ENCODE measurements at places on chromosomes 12 and 14.

DNA sequence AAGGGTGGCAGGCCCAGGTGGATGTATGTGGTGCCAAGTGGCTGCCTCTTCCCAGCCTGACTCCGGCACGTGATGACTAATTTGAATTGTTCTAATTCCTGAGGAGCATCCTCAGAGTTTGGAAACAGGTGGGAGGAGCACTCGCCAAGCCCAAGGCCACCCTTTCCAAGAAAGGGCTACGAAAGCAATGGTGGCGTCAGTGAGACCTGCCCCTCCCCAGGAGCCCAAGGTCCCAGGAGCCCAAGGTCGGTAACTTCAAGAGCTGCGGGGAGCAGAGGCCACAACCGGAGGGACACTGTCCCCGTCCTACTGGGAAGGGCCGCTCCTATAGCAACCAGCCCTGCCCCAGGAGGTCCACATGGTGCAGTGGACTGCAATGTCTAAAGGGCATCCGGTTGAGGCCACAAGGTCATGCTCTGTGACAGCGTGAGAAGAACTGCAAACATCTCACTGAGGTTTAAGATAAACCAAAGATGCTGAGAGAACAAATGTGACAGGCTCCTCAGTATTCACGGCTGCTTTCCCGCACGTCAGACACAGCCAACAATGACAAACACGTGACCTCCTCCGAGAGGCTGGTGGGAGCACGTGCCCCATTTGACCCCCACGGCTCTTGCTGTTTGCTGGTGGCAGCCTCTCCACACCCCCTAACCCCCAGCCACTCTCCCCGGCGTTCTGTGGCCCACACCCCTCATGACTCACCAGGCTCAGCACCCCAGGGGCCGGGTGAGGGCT is 79.6 kb downstream of the ITPK1 start:
- H3K4me3 ChIP-seq = no peak overlapping the region
- H3K36me3 ChIP-seq = no peaks in the 10 kb centered on the region
- no peak for DNase-seq
- H3K4me1 ChIP-seq = peaks cover 63% of the 10 kb centered on the region
- H3K27me3 ChIP-seq = no peaks in the 10 kb centered on the region

DNA sequence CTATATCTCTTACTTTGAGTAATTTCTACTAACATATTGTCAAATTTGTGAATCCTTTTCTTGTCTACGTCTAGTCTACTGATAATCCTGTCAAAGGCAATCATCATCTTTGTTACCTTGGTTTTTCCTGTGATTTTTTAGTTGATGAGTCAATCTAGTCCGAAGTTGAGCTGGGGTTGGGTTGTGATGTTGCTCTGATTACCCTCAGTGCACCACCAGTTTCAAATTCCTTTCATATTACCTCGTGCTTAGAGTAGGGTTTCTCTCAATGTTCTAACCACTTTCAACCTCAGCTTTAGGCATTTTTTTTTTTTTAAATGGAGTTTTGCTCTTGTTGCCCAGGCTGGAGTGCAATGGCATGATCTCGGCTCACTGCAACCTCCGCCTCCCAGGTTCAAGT is 186.8 kb downstream of the BTG1 start:
- H3K4me1 ChIP-seq = no peaks in the 10 kb centered on the region
- no peaks in the 10 kb centered on the region for H3K36me3 ChIP-seq
- H3K27ac ChIP-seq = no peak overlapping the region
- no peak overlapping the region for H3K4me3 ChIP-seq
- H3K27me3 ChIP-seq = no peaks in the 10 kb centered on the region

DNA sequence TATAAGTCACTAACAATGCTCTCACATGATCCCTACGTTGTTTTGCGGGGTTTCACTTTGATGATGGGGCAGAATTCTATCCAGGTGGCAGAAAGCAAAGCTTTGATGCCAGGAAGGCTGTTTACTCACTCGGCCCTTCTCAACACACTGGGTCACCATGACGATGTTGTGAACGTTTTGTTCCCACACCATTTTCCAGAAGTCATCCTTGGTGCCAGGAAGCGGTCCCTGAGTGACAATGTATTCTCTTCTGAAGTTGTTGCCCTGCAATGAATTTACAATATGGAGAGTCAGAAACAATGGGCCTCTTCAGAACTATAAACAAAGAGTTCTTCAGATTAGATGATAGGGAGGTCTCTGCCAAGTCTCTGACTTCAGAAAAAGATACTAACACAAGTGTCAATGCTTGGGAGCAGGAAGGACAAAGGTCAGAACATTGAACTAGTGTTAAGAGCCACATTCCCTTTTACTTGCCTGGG is 101.3 kb downstream of the PTPRB start:
- no peaks in the 10 kb centered on the region for H3K27me3 ChIP-seq
- H3K27ac ChIP-seq = no peak overlapping the region
- no peaks in the 10 kb centered on the region for H3K4me1 ChIP-seq
- no peak overlapping the region for H3K4me3 ChIP-seq

DNA sequence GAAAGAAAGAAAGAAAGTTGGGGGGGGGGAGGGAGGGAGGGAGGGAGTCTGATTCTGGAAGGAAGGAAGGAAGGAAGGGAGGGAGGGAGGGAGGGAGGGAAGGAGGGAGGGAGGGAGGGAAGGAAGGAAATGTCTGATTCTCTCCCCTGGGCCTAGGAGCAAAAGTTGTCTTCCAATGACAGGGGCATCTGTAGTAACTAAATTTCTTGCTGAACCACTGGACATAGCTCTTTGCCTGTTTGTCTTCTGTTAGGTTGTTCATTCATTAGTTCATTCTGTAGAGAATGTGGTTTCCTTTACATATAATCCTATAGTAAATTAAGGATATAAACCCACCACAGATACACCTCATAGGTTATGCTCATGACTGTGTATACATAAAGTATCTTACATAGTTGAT is 59.9 kb downstream of the GPR68 start:
- H3K27me3 ChIP-seq = no peaks in the 10 kb centered on the region
- DNase-seq = no peak
- no peaks in the 10 kb centered on the region for H3K4me1 ChIP-seq
- no peak overlapping the region for H3K27ac ChIP-seq
- no peak overlapping the region for H3K4me3 ChIP-seq

- no peak overlapping the region for H3K27ac ChIP-seq
- no peak for DNase-seq
- no peaks in the 10 kb centered on the region for H3K27me3 ChIP-seq
- no peak overlapping the region for H3K4me3 ChIP-seq
- peaks cover 29% of the 10 kb centered on the region for H3K4me1 ChIP-seq
These were observed 29.8 kb upstream of the AP4S1 start for GRCh38 chr14:30995689-30996088.

- H3K27me3 ChIP-seq = no peaks in the 10 kb centered on the region
- DNase-seq = no peak
- H3K36me3 ChIP-seq = no peaks in the 10 kb centered on the region
- peak overlapping the region; percentile 91 for H3K4me3 ChIP-seq
- H3K27ac ChIP-seq = peak overlapping the region; percentile 83
These were observed 1.3 kb upstream of the NCOR2 start for GRCh38 chr12:124568431-124569374.

DNA sequence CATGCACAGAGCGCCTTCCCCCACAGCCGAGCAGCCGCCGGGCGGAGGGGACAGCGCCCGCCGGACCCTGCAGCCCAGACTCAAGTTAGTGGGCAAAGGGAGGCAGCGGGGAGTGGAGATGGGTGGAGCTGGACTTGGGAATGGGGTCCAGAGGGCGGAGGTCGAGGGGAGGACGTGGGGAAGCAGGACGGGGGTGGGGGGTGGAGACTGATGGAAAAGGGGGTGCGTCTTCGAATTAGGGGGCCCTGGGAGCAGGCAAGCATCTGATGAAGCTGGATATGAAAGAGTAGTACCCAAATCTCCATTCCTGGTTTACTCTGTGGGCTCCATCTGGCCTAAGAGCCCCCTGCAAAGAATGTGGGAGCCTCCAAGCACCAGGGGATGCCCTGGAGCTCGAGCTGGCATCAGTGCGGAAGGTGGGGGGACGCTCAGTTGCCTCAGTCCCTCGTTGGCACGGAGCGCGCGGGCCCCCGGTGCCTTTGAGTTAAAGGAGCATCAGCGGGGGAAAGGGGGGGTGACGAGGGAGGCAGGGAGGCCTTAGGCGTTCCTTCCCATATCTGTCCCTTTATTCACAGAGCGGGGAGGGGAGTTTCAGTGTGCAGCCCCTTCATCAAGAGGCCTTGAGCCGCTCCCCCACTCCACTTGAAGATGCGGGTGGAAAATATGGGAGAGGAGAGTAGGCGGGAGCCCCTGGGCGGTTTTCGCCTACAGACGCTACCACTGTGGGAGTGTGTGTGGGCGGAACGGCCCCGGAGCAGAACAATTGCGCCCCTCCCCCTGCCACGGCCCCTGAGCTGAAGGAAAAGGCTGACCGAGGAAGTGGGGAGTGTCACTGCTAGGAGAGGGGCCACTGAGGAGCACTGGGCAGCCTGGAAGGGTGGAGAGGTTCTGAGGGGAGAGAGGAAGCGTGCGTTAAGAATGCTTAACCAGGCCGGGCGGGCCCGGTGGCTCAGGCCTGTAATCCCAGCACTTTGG is 644 bp downstream of the NAB2 start:
- peak overlapping the region; percentile 97 for H3K27ac ChIP-seq
- H3K4me1 ChIP-seq = peaks cover 65% of the 10 kb centered on the region
- peak; percentile 87 for DNase-seq
- H3K27me3 ChIP-seq = no peaks in the 10 kb centered on the region
- peak overlapping the region; percentile 74 for H3K4me3 ChIP-seq

GRCh38 chr14:23936084-23936829 is 17.3 kb upstream of the DHRS4 start:
- H3K27ac ChIP-seq = no peak overlapping the region
- H3K36me3 ChIP-seq = peaks cover 8% of the 10 kb centered on the region
- DNase-seq = no peak
- no peaks in the 10 kb centered on the region for H3K27me3 ChIP-seq
- no peaks in the 10 kb centered on the region for H3K4me1 ChIP-seq

GRCh38 chr14:34075042-34075744 is 124.3 kb upstream of the EGLN3 start:
- no peak overlapping the region for H3K27ac ChIP-seq
- no peaks in the 10 kb centered on the region for H3K36me3 ChIP-seq
- no peak for DNase-seq

- H3K4me1 ChIP-seq = no peaks in the 10 kb centered on the region
- H3K27ac ChIP-seq = no peak overlapping the region
- H3K36me3 ChIP-seq = no peaks in the 10 kb centered on the region
- no peaks in the 10 kb centered on the region for H3K27me3 ChIP-seq
- no peak for DNase-seq
- H3K4me3 ChIP-seq = no peak overlapping the region
These were observed 15.1 kb upstream of the CLEC1A start for GRCh38 chr12:10113920-10114319.

DNA sequence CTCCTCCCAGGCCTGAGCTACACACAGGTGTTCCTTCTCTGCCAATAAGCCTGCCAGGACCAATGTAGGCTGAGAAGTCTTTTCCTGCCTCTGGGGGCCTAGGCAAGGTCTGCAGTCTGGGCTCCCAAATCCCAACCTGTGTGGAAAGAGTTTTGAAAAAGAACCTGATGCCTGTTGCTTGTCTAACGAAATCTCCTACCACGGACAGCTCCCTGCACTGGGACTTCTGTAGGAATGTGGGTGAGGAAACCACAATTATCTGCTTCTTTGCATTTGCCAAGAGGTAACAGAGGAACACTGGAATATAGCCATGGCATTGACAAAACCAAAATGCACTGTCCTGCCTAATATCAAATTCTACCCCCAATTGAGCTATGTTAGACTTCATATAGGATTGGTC is 877.0 kb upstream of the TMEM132C start:
- no peak for DNase-seq
- H3K27me3 ChIP-seq = peaks cover 6% of the 10 kb centered on the region
- H3K36me3 ChIP-seq = no peaks in the 10 kb centered on the region
- H3K4me1 ChIP-seq = no peaks in the 10 kb centered on the region
- H3K4me3 ChIP-seq = no peak overlapping the region

- H3K4me3 ChIP-seq = no peak overlapping the region
- no peak for DNase-seq
- no peak overlapping the region for H3K27ac ChIP-seq
- H3K27me3 ChIP-seq = no peaks in the 10 kb centered on the region
- H3K36me3 ChIP-seq = peaks cover 67% of the 10 kb centered on the region
These were observed 51.2 kb downstream of the CDC42BPB start for GRCh38 chr14:103006106-103006505.

- no peaks in the 10 kb centered on the region for H3K36me3 ChIP-seq
- H3K4me3 ChIP-seq = no peak overlapping the region
- DNase-seq = peak; percentile 76
- H3K27me3 ChIP-seq = no peaks in the 10 kb centered on the region
These were observed 203.2 kb downstream of the ZFP36L1 start for GRCh38 chr14:68589447-68590200.

DNA sequence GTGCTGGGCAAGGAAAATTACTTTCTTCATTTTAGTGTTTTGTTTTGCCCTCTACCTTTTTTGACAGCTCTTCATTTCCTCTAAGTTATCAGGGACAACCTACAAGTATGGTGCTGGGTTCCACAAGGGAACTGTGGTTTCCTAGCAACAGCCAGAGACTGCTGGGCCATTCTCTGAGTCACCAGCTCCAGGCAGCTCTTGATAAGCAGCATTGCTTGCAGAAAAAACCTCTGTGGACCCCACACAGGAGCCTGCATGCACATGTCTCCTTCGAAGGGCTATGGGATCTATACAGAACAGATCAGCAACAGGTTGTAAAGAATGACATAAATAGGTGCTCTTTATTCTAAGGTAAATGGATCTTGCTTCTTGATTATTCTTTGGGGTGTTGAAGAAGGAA is 81.0 kb upstream of the CCDC196 start:
- no peak for DNase-seq
- H3K4me1 ChIP-seq = no peaks in the 10 kb centered on the region
- H3K27ac ChIP-seq = no peak overlapping the region
- no peaks in the 10 kb centered on the region for H3K27me3 ChIP-seq
- H3K4me3 ChIP-seq = no peak overlapping the region

DNA sequence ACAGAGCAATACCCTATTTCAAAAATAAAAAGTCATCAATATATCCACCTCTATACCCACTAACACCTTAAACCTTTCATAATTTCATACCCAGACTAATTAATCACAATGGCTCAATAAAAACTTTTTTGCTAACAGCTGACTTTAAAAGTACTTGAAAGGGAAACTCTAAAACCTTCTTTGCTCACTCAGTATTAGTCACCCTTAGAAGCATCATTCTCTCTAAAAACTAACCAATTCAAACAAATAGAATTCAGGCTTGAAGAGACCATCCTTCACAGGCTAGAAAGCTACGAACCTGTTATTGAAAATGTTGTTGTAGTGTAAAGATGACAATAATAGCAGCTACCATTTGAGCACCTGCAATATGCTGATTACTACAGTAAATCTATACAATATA is 37.2 kb downstream of the HECTD1 start:
- DNase-seq = no peak
- no peak overlapping the region for H3K27ac ChIP-seq
- H3K4me1 ChIP-seq = peaks cover 3% of the 10 kb centered on the region
- no peaks in the 10 kb centered on the region for H3K27me3 ChIP-seq
- no peak overlapping the region for H3K4me3 ChIP-seq

- DNase-seq = no peak
- H3K27me3 ChIP-seq = peaks cover 33% of the 10 kb centered on the region
- H3K4me1 ChIP-seq = peaks cover 31% of the 10 kb centered on the region
- no peaks in the 10 kb centered on the region for H3K36me3 ChIP-seq
These were observed 5.5 kb downstream of the TMEM63C start for GRCh38 chr14:77186911-77187648.

- H3K36me3 ChIP-seq = no peaks in the 10 kb centered on the region
- H3K4me3 ChIP-seq = no peak overlapping the region
- no peak for DNase-seq
- no peaks in the 10 kb centered on the region for H3K27me3 ChIP-seq
These were observed 11.1 kb downstream of the BEST3 start for GRCh38 chr12:69688021-69688420.

- H3K27me3 ChIP-seq = no peaks in the 10 kb centered on the region
- H3K27ac ChIP-seq = no peak overlapping the region
- H3K4me3 ChIP-seq = no peak overlapping the region
- DNase-seq = no peak
These were observed 2.0 kb upstream of the SOS2 start for GRCh38 chr14:50233166-50233950.
